IPS DF 6.9 (cell line): ENCODE measurements at places on chromosomes 4 and X.

DNA sequence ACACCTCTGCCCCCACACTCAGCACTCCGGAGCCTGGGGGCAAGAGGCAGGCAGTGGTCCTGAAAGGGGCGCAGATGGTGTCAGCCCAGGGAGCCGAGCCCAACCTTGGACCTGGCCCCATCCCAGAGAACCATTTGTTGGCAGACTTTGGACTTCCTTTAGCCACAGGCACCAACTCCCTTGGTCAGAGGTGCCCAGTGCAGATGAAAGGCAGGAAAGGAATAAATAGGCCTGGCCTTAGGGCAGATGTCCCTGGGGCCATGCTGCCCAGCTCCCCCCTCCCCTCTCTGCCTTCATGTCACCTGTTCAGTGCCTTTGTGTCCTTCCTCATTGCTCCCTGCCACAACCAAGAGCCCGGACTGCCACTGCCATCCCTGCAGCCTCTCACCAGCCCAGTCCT is 52.8 kb downstream of the SEL1L3 start:
- DNase-seq = no peak
- no peaks in the 10 kb centered on the region for H3K27me3 ChIP-seq
- H3K27ac ChIP-seq = no peak overlapping the region
- no peaks in the 10 kb centered on the region; the same call in 1 of the 2 replicates for H3K36me3 ChIP-seq
- peaks cover 4% of the 10 kb centered on the region; the same call in 1 of the 2 replicates for H3K4me1 ChIP-seq
- no peak overlapping the region for H3K4me3 ChIP-seq

GRCh38 chrX:111168314-111168713 is 72.3 kb downstream of the PAK3 start:
- no peaks in the 10 kb centered on the region for H3K27me3 ChIP-seq
- no peaks in the 10 kb centered on the region for H3K4me1 ChIP-seq
- H3K27ac ChIP-seq = no peak overlapping the region
- H3K4me3 ChIP-seq = no peak overlapping the region

DNA sequence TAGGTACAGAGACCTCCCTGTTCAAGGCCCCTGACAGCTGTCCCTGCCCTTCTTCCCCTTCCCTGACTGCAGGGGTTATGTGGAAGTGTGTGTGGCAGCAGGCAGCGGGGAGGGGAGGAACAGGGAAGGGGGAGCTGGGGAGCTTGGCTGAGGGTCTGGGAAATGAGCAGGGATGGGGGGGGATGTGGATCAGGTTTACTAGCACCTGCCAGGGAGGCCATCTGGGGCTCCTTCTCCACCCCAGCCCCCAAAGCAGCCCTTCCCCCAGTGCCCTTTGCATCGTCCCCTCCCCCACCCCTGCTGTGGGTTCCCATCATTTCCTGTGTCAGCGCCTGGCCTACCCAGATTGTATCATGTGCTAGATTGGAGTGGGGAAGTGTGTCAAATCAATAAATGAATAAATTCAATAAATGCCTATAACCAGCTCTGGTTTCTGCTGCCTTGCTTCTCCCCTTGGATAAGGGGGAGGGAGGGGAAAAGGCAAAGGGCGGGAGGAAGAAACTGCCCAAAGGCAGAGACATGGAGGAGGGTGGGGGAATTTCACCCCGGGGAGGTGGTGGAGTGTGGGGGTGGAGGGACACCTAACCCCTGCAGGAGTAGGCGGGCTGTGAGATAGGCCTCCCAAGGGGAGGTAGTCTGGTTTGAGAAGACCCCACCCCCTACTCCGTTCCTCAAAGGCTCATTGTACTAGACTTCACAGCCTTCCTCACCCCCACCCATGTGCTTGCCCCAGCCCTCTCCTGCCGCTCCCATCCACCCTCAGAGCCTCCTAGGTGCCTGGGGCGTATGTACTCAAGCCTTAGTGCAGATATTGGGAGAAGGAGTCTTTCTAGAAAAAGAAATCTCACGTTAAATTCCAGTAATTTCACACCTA is 3.2 kb downstream of the CXorf65 start:
- peak overlapping the region; percentile 36 for H3K27ac ChIP-seq
- H3K4me1 ChIP-seq = peaks cover 9% of the 10 kb centered on the region
- no peak for DNase-seq

GRCh38 chrX:43656005-43656494 is at the start of gene MAOA:
Gene MAOA (plus strand): TSS chrX:43656299. CDS start chrX:43656342, 43 bp downstream.
- H3K36me3 ChIP-seq = no peaks in the 10 kb centered on the region
- DNase-seq = no peak
- no peaks in the 10 kb centered on the region for H3K27me3 ChIP-seq
- H3K4me3 ChIP-seq = peak within 1 kb of the TSS; percentile 44; the same call in 1 of the 2 replicates

GRCh38 chrX:87518504-87518903 is 902 bp downstream of the KLHL4 start:
- peak overlapping the region; percentile 26; the same call in 1 of the 2 replicates for H3K4me3 ChIP-seq
- no peaks in the 10 kb centered on the region for H3K36me3 ChIP-seq
- H3K27ac ChIP-seq = no peak overlapping the region
- no peaks in the 10 kb centered on the region for H3K27me3 ChIP-seq

DNA sequence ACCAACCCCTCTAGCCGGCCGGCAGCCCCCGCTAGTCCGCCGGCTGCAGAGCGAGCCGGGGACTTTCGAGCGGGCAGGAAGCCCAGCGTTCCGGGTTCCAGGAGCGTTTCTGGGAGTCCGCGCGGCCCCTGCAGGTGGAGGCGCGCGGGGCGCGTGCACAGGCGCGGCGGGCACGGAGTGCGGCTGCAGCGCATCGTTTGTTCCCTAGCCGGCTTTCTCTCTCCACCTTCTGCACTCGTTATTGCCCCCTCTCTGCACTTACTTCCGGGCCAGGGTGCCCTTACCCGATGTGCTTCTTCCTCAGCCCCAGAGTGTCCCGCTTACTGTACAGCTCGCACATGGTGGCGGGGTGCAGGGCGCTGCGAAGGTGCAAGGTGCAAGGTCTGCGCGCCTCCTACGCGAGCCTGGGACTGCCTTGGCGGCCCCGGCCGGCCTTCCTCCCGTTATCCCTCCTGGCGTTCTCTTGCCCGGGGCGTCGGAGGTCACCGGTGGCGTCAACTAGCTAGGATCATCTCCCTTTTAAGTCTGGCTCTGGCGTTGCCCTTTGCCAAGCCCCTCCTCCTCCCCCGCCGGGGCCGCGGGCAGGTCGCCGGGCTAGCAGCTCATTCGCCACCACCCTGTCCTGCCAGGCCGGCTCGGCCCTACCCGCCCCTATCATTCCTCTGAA is at the start of gene ETNPPL:
Gene ETNPPL (minus strand): TSS at position 495 of the 667 bp plus-strand sequence. CDS start 155 bp downstream, at position 340.
- H3K4me3 ChIP-seq = peak within 1 kb of the TSS; percentile 57; the same call in 1 of the 2 replicates
- H3K27me3 ChIP-seq = peaks cover 2% of the 10 kb centered on the region; the same call in 1 of the 2 replicates
- H3K4me1 ChIP-seq = no peaks in the 10 kb centered on the region; the same call in 1 of the 2 replicates

DNA sequence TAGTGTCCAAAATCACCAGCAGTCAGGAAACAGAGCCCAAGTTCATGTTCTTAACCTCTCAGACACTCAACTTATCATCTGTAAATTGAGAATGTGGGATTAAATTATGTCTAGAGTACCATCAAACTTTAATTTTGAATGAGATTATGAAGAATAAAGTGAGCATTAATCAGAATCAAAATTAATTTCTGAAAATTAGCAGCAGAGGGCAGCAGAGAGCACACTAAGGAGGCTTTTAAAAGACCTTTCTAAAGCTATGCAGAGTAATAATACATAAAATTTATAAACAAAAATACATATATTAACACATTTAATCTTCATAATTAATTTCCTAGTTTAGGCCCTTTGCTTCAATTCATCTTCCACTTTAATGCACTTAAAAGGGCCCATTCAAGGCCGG is 7.1 kb downstream of the TASL start:
- H3K27me3 ChIP-seq = no peaks in the 10 kb centered on the region
- no peak overlapping the region for H3K4me3 ChIP-seq
- H3K27ac ChIP-seq = no peak overlapping the region
- DNase-seq = no peak
- no peaks in the 10 kb centered on the region for H3K4me1 ChIP-seq

DNA sequence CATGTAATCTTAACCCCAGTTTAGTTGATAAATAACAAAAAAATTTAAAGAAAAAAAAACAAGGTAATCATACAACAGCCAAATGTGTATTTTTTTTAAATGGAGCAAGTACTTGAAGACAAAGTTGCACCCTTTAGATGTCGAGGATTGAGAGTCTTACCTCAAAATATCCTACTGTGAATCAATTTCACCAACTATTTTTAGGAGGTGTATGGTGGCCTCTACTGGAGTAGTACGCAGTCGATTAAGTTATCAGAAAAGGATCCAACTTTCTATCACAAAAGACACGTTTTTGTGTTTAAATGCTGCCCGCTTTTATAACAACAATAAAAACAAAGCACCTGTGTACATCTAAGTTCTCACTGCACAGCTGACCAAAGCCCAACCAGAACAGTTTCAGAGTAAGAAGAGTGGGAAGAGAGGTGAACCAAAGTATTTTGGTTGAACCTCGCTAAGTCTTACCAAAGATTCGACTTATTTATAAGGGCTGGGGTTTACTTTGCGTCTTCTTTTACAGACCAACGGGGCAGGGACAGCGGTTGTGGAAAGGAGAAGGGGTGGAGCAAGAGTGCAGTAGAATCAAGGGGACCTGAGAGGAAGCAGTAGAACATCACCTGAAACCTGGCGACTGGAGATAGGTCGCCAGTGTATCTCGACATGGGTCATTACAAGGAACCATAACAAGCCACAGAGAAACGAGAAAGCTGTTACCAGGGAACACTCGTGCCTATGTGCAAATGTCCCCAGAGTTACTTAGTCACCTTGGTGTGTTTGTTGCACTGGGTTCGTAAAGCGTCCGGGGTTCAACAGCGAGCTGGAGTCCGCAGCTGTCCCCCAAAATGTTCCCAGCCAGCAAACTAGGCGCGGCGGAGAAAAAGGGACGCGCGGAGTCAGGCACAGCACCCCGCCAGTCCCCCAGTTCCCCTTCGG is 1.1 kb downstream of the RPS6KA6 start:
- DNase-seq = no peak
- no peaks in the 10 kb centered on the region for H3K27me3 ChIP-seq
- H3K36me3 ChIP-seq = no peaks in the 10 kb centered on the region
- peak overlapping the region; percentile 88 for H3K4me3 ChIP-seq
- no peaks in the 10 kb centered on the region for H3K4me1 ChIP-seq

DNA sequence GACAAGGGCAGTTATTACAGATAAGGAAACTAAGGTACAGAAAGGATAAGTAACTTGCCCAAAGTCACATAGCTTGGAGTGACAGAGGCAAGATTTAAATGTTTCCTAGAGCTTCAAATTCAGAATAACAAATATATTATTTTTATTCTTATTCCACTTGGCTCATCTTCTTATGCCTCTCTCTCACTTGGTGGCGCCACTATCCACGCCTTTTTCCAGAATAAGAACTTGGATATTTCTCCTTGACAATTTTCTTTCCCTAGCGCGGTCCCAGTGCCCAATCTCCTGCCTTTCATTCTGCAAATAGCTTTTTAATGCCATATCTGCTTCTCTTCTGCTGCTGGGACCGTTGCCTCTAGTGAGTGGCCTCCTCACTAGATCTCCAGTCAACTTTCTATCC is 78.5 kb downstream of the MSN start:
- no peak for DNase-seq
- H3K4me1 ChIP-seq = no peaks in the 10 kb centered on the region
- H3K27ac ChIP-seq = no peak overlapping the region
- no peaks in the 10 kb centered on the region for H3K27me3 ChIP-seq
- H3K36me3 ChIP-seq = no peaks in the 10 kb centered on the region

GRCh38 chr4:157280673-157281072 is 60.1 kb downstream of the GRIA2 start:
- no peak overlapping the region for H3K4me3 ChIP-seq
- no peak for DNase-seq
- H3K27me3 ChIP-seq = no peaks in the 10 kb centered on the region
- H3K4me1 ChIP-seq = no peaks in the 10 kb centered on the region

DNA sequence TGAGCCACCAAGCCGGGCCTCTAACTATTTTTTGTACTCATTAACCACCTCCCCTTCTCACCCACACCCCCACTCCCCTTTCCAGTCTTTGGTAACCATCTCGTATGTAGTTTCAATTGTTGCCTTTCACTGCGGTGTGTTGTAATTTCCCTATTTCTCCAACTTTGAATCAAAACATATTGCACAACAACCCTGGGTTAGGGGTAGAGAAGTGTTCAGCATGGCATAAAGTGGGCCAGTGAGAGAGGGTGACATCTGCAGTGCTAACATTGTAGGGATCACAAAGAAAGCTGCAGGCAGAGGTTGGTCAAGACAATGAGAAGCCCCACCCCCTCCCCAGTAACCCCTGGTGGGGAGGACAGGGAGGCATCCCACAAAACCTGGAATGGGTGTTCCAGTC is 92.7 kb downstream of the SPATA18 start:
- H3K27ac ChIP-seq = no peak overlapping the region
- H3K4me1 ChIP-seq = no peaks in the 10 kb centered on the region

DNA sequence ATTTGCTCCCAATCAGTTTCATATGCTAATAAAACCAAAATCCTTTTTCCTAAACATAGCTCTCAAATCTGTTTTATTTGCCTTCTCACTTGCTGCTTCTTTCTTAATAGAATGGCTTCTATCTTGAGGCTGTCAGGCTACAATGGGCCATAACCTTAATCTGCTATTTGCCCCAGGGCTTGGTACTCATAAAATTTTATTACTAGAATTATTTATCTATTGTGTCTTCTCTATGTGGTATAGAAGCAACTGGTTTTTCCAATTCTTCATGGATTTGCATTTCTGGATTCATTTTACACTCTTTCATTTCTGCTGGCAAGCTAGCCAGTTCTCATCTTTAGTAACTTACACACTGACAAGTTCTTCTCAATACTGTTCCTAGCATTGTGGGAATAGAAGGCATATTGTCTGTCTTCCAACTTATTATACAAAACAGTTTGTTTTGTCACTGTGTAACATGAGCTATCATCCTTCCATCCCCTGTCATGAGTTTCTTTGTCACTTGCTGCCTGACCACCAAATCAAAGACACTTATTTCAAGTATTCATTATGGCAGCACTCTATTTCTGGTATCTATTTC is 96.6 kb upstream of the KCNIP4 start:
- H3K27me3 ChIP-seq = no peaks in the 10 kb centered on the region
- H3K27ac ChIP-seq = no peak overlapping the region
- no peaks in the 10 kb centered on the region for H3K36me3 ChIP-seq
- no peak overlapping the region for H3K4me3 ChIP-seq
- no peak for DNase-seq
- no peaks in the 10 kb centered on the region for H3K4me1 ChIP-seq

- peaks cover 11% of the 10 kb centered on the region; the same call in 1 of the 2 replicates for H3K36me3 ChIP-seq
- H3K27me3 ChIP-seq = 0 out of 2 replicates have a peak, but pooled peaks cover 1% of the 10 kb centered on the region
- DNase-seq = no peak
- no peak overlapping the region for H3K4me3 ChIP-seq
Observed at GRCh38 chr4:164892018-164892417, 15.0 kb downstream of the APELA start.
